ENCODE measurements at places on chromosomes 11 and 22.

GRCh38 chr11:68025047-68025446 lies 5.4 kb upstream of the NDUFS8 start:
- no peak for DNase-seq

GRCh38 chr11:111448831-111449557 lies 63.2 kb downstream of the BTG4 start:
- DNase-seq: no peak

DNA sequence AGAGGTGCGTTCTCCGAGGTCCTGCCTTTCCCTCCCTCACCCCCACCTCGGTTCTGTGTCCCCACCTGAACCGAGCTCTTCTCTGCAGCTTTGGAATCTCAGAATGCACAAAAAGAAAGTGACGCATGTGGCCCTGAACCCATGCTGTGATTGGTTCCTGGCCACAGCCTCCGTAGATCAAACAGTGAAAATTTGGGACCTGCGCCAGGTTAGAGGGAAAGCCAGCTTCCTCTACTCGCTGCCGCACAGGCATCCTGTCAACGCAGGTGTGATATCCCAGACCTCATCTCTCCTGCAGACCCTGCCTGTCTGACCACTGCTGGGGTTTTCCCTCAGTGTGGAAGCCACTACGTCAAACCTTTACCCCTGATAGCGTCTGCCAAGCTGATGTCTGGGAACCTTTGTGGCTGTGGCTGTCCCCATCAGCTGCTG lies 13.9 kb downstream of the ACP2 start:
- no peak for DNase-seq

DNA sequence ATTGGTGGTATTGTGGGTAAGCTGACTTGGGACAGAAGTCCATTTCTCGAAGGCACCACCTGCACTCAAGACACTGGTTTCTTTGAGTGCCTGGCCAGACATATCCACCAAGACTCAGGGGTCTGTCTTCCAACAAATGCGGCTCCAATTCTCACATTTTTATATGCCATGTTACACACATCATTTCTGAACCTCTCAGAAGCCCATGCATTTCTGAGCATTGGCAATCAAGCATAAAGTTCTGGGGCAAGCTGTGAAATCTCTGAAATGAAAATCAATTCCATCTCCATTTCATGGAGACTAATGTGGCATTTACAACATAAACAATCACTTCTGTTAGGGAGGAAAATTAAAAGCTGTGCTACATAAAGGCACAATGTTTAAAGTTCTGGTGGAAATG lies 243.7 kb downstream of the KIRREL3 start:
- no peak for DNase-seq

GRCh38 chr11:61539006-61539405 lies 30.5 kb downstream of the LRRC10B start:
- no peak for DNase-seq

- no peak for DNase-seq
Measured at GRCh38 chr11:12249590-12250260, 127.6 kb upstream of the PARVA start.

- DNase-seq: no peak
Measured at GRCh38 chr11:83120327-83120726, 36.6 kb upstream of the PCF11 start.

- no peak for DNase-seq
Measured at GRCh38 chr11:69982690-69983570, 95.2 kb upstream of the ANO1 start.

- DNase-seq: no peak
Measured at GRCh38 chr22:22884888-22885840, 2.5 kb upstream of the IGLL5 start.

GRCh38 chr11:112343368-112344039 lies 82.8 kb upstream of the PLET1 start:
- no peak for DNase-seq

DNA sequence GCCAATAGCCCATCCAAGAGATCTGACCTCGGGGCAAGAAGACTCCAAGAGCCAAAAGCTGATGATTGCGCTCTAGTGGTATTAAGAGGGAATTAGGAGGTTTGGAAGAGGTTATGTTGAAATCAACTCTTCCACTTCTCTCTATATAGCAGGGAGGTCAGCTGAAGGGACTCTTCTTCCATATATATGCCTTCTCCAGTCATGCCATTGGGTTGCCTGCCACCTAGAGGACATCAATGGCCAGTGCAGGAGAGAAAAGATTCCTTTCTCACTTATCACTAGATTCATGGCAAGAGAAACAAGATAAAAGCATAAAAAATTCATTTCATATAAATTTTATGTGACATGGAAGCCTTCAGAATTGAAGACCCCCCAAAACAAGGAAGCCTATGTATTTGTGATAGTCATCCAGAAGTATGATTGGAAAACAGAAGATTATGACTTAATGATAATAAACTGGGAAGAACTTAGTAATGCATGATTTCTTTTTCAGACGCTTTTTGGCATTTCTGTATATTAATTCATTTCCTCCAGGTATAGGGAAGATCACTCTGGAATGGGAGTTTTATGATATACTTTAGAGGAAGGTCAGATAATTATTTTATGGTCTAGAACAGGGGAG lies 435.1 kb upstream of the DDI1 start:
- no peak for DNase-seq

GRCh38 chr11:76315182-76315853 lies 65.6 kb downstream of the THAP12 start:
- DNase-seq: no peak

DNA sequence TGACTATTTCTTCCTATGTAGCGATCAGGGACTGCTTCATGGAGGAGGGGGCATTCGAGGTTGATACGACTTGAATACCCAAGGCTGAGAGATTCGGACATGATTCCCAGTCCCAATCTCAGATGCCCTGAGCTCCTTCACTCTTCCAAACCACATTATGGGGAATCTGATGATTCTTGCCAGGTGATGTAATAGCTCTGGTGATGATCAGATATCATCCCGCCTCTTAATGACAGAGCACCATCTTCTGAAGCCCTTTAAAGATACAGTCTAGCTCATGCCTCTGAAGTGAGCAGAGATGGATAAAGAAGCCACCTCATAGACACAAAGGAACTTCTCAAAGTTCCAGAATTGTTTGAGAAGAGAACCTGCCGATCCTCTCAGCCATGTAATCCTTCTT lies 8.9 kb upstream of the CLMP start:
- no peak for DNase-seq

DNA sequence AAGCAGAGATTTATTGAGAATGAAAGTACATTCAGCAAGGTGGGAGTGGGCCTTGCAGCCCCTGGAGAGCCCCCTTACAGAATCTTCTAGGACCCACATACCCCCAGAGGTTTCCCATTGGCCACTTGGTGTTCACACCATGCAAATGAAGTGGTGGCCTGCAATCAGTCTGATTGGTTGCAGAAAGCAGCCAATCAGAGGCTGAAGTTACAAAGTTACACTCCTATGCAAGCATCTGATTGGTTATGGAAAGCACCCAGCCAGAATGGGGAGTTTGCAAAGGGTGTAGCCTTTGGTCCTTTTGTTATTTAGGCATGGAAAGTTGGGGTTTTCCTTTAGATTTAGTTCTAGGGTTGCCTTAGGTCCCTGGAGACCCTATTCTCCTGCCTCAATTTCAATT lies 34.9 kb downstream of the UVRAG start:
- no peak for DNase-seq

DNA sequence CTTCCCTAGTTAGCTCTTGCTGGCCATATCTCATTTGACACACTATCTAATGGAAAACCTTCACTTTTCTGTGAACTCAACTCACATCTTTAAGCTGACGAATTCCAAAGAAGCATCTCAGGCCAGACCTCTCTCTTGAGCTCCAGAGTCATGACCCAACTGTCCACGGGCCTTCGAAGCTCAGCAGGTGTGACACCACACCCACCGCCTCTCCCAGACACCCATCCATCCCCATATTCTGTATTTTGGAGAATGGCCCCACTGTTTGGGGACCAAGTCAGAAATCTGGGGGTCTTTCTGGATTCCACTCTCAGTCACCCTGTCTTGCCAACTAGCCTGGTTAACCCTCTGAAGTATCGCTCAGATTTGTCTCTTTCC lies 125.8 kb downstream of the ST3GAL4 start:
- DNase-seq: no peak

- no peak for DNase-seq
Measured at GRCh38 chr22:46336119-46337078, 885 bp downstream of the TRMU start.

DNA sequence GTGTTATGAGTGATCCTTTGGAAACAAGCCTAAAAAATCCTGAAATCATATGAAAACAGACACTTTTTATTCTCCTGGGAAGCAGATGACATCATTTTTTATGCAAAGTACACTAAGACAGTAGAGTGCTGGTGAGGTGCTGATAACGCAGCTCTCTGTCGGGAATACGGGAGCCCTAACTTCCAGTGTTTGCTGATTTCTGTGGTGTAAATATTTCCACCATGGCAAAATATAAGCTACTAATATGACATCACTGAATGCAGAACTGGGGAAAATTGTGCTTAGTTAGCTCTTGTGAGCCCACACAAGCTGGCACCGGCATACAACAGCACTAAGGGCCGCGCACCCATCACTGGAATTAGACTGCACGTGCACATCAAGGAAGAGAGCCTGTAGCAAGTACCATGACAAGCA lies 82.6 kb downstream of the FAM76B start:
- no peak for DNase-seq

DNA sequence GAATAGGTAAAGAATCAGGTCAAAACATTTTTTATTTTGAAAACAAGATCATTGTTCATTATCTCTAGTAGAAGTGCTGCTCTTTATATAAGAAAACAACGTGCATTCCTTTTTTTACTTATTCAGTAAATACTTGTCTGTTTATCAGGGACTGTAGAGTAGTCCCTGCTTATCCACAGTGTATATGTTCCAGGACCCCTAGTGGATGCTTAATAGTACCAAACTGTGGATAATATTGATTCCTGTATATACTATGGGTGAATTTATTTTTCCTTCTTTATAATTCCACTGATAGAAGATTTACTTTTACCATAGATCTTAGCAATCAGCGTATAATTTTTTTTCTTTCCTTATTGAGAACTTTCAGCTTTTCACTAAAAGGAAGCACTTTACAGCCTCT lies 32.6 kb downstream of the CEP295 start:
- no peak for DNase-seq

- no peak for DNase-seq
Measured at GRCh38 chr22:41380993-41381328, 781 bp upstream of the TEF start.

DNA sequence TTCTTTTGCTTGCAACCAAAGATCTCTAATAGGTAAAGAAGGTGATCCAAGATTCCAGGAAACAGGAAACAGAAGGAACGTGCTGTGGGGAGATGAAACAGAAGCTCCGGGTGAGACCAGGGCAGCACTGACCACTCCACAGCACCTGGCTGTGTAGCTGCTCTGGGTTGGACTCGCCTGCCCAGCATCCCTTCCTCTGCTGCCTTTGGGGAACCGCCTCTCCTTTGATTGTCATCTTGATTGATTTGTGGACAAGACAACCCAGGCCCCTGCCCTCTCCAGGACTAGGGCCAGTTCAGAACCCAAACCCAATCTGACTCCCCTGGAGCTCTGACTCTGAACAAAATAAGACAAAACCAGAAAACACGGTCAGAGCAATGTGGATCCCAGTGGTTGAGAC lies 14.7 kb upstream of the APOBEC3A start:
- DNase-seq: no peak

DNA sequence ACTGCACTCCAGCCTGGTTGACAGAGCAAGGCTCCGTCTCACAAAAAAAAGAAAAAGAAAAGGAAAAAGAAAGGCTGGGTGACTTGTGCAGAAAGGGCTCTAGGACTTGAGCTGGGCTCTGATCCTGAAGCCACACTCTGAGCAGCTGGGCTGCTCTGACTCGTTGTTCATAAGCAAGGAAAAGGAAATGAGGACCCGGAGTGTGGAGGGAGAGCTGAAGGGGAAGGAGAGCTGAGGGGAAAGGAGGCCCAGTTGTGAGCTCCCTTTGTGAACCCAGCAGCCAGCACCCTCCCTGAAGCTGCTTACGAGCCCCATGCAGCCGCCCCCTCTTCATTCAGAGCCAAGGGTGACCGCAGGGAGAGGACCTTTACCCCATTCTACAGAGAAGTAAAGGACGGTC lies 12.3 kb upstream of the SH3BP1 start:
- DNase-seq: no peak

DNA sequence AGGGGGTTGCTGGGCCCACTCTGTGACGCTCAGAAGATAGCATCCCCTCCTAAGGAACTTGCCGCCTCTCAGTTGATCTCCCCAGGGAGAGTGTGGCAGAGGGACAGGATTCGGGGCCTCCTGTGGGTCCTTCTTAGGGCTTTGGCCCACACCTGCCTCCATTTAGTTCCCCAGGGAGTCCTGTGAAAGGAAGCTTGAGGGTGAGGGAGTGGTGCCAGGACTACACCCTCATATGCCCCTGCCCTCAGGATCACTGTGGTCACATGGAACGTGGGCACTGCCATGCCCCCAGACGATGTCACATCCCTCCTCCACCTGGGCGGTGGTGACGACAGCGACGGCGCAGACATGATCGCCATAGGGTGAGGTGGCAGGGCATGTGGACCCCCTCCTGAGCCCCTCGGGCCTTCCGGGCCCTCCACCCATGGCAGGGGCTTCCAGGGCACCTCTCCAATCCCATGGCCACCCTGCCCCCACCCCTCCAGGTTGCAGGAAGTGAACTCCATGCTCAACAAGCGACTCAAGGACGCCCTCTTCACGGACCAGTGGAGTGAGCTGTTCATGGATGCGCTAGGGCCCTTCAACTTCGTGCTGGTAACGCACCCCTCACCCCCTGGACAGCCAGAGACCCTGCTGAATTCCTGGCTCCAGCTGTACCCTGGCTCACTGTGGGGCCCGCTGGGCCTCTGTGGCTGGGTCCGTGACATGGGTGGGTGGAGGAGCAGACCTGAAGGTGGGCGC lies 3.5 kb downstream of the INPP5J start:
- no peak for DNase-seq

- no peak for DNase-seq
Measured at GRCh38 chr22:27063406-27063805, 406.0 kb downstream of the MIAT start.

DNA sequence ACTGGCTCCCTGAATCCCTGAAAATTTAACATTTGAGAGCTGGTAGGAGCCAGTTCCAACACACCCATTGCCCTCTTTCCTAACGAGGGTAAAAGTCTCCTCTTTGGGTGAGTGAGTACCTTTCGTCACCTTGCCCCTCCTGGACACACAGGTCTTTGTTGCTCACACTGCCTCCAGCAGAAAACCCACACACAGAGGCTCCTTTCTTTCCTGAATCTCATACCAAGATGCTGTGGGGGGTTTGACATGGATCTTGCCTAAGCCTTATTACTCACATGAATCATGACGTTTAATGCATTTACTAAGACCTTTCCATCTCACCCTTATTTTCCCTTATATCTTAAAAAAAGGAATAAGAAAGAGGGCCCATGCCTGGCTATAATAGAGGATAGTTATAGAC lies 53.0 kb downstream of the PARVA start:
- no peak for DNase-seq

- DNase-seq: no peak
Measured at GRCh38 chr11:121503051-121503450, 50.3 kb upstream of the SORL1-AS1 start.
